ENCODE measurements at places on chromosomes 6 and 20.

GRCh38 chr20:62359043-62359490 is 8.0 kb downstream of the LAMA5 start:
- no peak for DNase-seq
- no peaks in the 10 kb centered on the region for H3K27me3 ChIP-seq
- no peaks in the 10 kb centered on the region for H3K36me3 ChIP-seq
- no peak overlapping the region for H3K4me3 ChIP-seq

- DNase-seq: no peak
- H3K27ac ChIP-seq: no peak overlapping the region
- no peaks in the 10 kb centered on the region for H3K27me3 ChIP-seq
- no peaks in the 10 kb centered on the region for H3K36me3 ChIP-seq
These were observed 48.9 kb upstream of the ARMC2 start for GRCh38 chr6:108799354-108799717.

DNA sequence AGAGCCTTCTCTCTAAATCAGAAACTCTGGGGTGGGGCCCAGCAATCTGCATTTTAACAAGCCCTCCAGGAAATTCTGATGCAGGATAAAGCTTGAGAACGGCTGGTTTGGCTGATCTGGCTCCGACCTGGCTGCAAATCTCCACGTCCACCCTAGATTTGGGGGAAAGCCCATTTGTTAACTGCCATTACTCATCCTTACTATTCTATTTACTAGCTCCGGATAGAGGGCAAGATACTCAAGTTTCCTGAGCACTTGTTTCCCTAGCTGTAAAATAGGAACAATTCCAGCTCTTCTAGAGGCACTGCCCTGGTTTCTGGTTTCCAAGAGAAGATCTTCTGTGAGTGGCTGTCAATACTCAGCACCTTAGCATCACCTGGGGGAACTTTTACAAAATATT is 44.4 kb downstream of the DAAM2 start:
- peak overlapping the region; percentile 34 for H3K27ac ChIP-seq
- H3K4me1 ChIP-seq: peaks cover 69% of the 10 kb centered on the region
- DNase-seq: no peak
- H3K27me3 ChIP-seq: no peaks in the 10 kb centered on the region

DNA sequence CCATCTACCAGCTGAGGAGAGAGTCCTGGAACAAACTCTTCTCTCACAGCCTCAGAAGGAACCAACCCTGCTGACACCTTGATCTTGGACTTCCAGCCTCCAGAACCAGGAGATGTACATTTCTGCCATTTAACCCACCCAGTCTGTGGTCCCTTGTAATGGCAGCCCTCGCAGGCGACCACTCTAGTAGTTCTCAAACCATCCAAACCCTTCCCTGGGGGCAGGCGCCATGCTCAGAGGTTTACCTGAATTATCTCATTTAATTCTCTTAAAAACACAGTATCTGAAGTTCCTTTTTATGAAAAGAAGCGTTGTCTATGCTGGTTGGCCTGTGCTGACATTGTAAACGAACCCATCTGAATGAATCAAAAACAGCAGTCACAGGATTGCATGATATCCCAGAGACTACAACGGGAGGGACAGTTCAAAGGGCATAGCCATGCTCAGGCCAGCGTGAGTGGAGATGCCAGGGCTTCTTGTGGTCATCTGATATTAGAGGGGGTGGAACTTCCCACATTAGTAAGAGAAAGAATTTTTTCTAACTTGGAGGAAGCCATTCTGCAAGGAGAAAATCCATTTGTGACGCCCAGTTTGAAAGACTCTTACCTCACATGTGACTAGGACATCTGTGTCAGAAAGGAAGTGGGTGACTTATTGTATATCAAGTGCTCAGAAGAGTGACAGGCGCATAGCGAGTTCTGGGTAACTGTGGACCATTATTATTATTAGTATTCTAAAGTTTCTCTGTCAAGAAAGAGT is 17.2 kb upstream of the TAGAP start:
- no peaks in the 10 kb centered on the region for H3K4me1 ChIP-seq
- DNase-seq: no peak
- no peak overlapping the region for H3K4me3 ChIP-seq
- H3K27me3 ChIP-seq: peaks cover 14% of the 10 kb centered on the region
- H3K27ac ChIP-seq: peak overlapping the region; percentile 18
- H3K36me3 ChIP-seq: no peaks in the 10 kb centered on the region

- H3K27me3 ChIP-seq: no peaks in the 10 kb centered on the region
- peaks cover 17% of the 10 kb centered on the region for H3K36me3 ChIP-seq
- H3K27ac ChIP-seq: no peak overlapping the region
- peaks cover 20% of the 10 kb centered on the region for H3K4me1 ChIP-seq
These were observed 4.9 kb downstream of the MTCH1 start for GRCh38 chr6:36980876-36981619.

DNA sequence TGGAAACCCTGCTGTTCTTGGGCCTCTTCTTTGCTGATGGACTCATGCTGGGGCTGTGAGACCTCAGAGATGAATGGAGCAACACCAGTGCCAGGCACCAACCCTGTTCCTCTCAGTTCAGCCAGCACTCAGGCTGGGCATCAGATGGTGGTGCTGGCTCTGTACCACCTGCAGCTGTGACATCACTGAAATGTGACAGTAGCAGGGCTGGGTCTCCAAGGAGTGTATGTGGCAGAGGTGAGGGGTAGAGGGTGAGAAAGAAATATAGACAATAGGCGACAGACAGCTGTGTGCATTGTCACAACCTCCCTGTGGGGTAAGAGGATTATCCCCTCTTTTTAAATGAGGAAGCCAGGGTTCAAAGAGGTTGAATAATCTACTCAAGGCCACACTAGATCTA is at the start of gene TP53TG5:
TP53TG5 (minus strand) TSS at position 135 of the 400 bp plus-strand sequence; CDS start at position 46, 89 bp downstream.
- H3K36me3 ChIP-seq: peaks cover 11% of the 10 kb centered on the region
- peaks cover 8% of the 10 kb centered on the region for H3K4me1 ChIP-seq
- no peak for DNase-seq
- no peak within 1 kb of the TSS for H3K4me3 ChIP-seq
